Activated CD4-positive, alpha-beta T cell treated with anti-CD3 and anti-CD28 coated beads, Interleukin-2, amount 50 U/mL, for 24 hours (primary cell): ENCODE measurements at places on chromosomes 7 and 10.

DNA sequence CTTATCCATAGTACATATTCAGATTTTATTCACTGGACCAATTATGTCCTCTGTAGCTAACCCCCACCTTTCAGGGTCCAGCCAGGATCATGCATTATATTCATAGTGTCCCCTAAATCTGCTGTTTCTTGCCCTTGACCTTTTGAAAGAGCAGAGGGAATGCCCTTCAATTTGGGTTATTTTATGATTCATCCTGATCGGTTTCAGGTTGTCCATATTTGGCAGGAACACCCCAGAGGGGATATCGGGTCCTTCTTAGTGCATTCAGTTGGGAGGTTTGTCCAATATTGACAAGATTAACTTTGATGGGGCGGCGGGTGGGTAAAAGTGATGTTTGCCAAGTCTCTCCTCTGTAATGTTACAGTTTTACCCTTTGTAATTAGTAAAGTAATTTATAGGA, 60.9 kb downstream of the SHH start:
- no peak for DNase-seq

- DNase-seq = no peak
These were observed 158.1 kb downstream of the CFTR start for GRCh38 chr7:117637937-117638336.

DNA sequence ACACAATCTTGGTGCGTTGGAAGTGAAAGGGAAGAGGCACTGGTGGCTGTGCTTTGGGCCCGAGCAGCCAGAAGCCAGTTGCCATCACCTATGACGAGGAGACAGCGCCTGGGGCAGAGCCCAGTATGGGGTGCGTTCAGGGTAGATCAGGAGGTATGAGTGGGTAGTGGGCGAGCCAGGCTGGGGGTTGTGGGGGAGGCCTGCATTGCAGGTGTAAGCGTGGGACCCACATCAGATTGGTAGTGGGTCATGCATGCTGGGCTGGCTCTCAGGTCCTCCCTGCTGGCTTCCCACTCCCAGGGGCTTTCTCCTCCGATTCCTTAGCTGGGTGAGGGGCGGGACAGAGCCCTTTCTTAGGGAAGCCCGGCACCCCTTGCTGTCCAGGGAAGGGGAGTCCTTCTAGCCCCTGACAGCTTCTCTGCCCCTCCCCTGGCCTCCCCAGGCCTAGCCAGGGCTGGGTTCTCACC, 445 bp upstream of the PVRIG start:
- no peak for DNase-seq

DNA sequence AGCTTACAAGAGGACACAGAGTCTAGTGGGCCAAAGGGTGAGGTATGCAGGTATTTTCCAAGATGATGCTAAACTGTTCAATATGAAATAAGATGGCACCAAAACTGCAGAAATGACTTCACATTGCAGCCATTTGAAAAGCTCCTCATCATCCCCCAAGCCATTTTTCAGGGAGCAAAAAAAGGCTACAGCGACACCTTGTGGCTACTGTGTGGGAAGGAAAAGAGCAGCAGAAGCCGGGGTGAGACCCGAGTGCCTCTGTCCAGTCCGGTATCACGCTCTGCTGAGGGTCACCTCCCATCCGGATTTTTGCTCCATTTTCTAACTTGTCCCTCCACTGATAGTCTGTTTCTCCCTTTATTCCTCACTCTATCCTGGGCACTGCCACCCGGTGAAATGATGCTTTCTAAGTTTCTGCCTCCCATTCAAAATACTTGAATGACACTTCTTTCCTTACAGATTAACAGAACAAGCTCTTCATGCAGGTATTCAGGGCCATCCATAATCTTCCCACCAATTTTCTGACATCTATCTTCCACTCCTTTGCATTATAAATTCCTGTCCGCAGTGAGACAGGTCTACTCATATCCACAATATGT, 220.2 kb downstream of the DGKI start:
- peak; percentile 17 for DNase-seq
